ENCODE measurements at places on chromosomes 4 and X. TPM values are rescaled to one million over a fixed set of nuclear protein-coding genes. Genes with fewer than 3 reads are reported as not detected.

Gene CYTL1
- total RNA-seq = not detected

DNA sequence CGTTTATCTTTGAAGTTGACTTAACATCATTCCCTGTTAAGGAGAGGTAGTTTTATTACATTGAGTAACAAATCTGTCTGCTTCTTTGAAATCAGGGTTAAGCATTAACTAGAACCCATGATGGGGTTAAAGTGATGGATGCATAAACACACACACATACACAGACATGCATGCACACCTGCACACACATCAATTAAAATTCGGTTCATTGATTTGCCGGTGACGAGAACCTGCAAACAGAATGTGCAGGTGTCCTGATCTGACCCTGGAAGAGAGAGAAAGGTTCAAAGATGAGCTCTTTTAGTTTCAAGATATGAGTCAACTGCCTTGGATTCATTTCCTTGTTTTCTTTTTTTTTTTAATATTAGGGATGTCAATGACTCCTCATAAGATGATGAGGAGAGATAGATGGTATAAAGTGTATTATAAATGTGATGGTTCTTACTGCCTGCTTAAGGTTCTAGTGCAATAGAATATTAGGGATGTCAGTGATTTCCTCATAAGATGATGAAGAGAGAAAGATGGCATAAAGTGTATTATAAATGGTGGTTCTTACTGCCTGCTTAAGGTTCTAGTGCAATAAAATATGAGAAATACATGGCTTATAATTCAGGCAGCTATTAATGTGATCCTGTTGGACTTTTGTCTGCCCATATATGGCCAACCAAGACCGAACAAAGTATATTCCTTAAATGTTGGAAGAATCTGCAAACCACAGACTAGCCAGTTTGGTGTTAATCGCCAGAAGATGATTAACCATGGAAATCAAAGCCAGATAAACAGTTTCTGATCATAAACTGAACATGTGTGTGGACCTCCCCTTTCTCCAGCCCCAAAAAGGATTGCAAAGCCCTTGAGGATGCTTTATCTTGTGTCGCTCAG lies 14.1 kb upstream of the CD99 start:
- H3K36me3 ChIP-seq = no peaks in the 10 kb centered on the region
- no peaks in the 10 kb centered on the region for H3K27me3 ChIP-seq
- H3K4me3 ChIP-seq = peak overlapping the region; percentile 85
- no peak for DNase-seq

DNA sequence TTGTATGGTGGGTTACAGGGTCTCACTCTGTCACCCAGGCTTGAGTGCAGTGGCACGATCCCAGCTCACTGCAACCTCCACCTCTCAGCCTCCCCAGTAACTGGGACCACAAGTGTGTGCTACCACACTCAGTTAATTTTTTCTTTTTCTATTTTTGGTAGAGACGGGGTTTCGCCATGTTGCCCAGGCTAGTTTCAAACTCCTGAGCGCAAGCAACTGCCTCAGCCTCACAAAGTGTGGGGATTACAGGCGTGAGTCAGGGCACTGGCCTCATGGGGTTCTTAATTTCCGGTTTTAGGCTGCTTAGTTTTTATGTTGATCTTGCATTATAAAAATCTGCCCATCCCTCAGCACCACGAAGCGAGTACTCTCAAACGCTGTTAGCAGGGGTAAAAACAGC lies 6.7 kb downstream of the BCAP31 start:
- H3K36me3 ChIP-seq = peaks cover 6% of the 10 kb centered on the region
- peaks cover 6% of the 10 kb centered on the region for H3K4me1 ChIP-seq
- H3K27ac ChIP-seq = no peak overlapping the region
- no peak for DNase-seq
- no peaks in the 10 kb centered on the region for H3K27me3 ChIP-seq

DNA sequence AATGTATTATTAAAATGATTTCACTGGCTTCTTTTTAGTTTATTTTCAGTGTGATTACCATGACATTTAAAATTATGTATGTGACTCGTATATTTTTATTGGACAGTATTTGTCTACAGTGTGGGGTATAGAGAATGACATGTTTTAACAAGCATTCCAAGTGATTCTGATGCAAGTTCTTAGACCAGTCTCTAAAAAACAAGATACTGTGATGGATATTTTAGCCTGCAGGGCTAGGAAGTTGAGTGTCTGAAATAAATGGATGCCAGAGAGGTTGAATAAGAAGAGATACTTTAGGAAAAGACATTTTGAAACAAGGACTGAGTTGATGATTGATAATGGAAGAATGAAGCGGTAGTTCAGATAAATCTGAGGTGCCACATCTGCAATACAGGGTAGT lies 3.5 kb upstream of the MAD2L1 start:
- peak; percentile 39 for DNase-seq
- H3K27ac ChIP-seq = peak overlapping the region; percentile 48
- H3K36me3 ChIP-seq = no peaks in the 10 kb centered on the region
- peak overlapping the region; percentile 2 for H3K4me3 ChIP-seq
- H3K4me1 ChIP-seq = peaks cover 39% of the 10 kb centered on the region

DNA sequence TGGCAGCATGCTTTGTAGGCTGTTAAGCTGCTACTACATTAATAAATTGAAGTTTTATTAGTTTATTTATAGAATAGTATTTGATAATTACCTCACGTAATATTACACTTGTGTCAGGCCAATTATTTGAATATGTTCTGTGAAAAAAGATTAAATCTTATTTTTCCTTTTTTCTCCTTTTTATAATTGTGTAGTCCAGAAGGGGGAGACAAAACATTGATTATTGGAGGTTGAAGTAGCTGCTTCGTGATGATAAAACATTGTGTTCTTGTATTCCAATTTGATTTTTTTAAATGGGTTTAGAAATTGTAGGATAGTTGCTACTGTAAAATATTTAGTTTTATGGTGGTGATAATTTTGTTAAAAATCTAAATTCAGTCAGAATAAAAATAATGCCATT lies 85.7 kb downstream of the DIAPH2 start:
- peak; percentile 0 for DNase-seq
- H3K36me3 ChIP-seq = no peaks in the 10 kb centered on the region
- peaks cover 8% of the 10 kb centered on the region for H3K4me1 ChIP-seq
- H3K4me3 ChIP-seq = no peak overlapping the region

GRCh38 chr4:14602206-14602605 lies 400.1 kb upstream of the CPEB2 start:
- H3K4me1 ChIP-seq = no peaks in the 10 kb centered on the region
- H3K27ac ChIP-seq = no peak overlapping the region
- no peak for DNase-seq
- no peak overlapping the region for H3K4me3 ChIP-seq

Gene RIBC1
- total RNA-seq = 0.31 TPM

Gene SLIT2
- 142 TPM for total RNA-seq

DNA sequence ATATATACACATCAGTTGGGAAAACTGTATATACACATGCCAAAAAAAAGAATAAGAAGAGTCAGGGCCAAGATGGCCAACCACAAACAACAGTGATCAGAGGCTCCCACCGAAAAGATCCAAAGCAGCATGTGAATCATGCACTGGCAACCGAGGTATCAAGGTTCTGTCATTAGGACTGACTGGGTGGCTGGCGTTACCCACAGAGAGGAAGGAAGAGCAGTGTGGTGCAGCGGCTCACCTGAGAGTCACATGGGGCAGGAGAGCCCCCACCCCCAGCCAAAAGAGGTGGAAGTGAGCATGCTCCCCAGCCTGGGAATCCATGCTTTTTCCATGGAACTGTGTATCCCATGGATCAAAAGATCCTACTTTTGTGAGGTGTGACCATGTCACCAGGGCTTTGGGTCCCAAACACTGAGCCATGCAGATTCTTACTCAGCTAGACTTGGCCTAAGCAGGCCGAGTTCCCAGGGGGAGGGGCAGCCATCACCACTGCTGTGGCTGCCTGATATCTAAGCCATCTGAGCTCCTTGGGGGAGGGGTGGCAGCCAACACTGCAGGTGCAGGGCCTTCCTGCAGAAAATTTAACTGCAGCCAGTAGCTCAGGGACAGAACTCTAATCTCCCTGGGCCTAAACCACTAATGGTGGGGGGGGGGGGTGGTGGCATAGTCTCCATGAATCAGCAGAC lies 52.8 kb downstream of the P2RY10 start:
- no peak for DNase-seq
- no peaks in the 10 kb centered on the region for H3K4me1 ChIP-seq
- H3K4me3 ChIP-seq = no peak overlapping the region
- no peaks in the 10 kb centered on the region for H3K36me3 ChIP-seq

DNA sequence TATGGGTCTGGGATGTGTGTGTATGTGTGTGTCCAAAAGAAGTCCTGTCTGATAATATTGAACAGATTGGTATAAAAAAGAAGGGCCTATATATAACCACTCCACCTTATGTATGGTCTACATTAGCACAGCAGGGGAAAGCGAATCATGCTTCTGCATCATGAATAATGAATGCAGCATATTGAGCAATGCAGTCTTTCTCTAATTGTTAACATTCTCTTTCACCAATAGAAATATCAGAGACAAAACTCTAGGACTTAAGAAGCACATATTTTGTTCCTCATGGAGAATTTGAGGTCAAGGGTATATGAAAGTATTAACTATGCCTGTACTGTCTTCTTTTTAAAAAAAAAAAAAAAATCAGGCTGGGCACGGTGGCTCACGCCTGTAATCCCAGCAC lies 264.3 kb upstream of the NOCT start:
- H3K27me3 ChIP-seq = peaks cover 3% of the 10 kb centered on the region
- H3K4me3 ChIP-seq = no peak overlapping the region
- no peaks in the 10 kb centered on the region for H3K4me1 ChIP-seq
- H3K27ac ChIP-seq = no peak overlapping the region
- no peak for DNase-seq
- no peaks in the 10 kb centered on the region for H3K36me3 ChIP-seq

Gene DNAAF6
- not detected for total RNA-seq

GRCh38 chr4:48032721-48033120 lies 16.1 kb downstream of the NIPAL1 start:
- H3K27ac ChIP-seq = no peak overlapping the region
- DNase-seq = no peak
- no peak overlapping the region for H3K4me3 ChIP-seq
- peaks cover 5% of the 10 kb centered on the region for H3K27me3 ChIP-seq
- H3K4me1 ChIP-seq = peaks cover 16% of the 10 kb centered on the region
- no peaks in the 10 kb centered on the region for H3K36me3 ChIP-seq

DNA sequence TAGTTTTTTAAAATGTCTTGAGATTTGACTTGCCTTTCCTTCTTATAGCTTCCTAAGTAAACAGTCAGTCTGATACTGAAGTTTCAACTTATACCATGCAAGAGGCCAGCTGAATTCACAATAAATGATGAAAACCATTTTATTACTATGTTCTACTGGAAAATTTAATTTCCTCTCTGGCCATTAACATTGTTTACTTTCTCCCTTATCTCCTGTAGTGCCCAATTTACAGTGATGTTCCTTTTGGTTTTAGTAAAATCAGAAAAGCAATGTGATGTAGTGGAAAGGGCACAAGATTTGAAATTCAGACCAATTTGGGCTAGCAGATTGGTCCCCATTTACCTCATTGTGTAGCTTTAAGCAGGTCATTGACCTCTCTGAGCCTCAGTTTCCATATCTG lies 54.2 kb downstream of the SLC9A6 start:
- peaks cover 9% of the 10 kb centered on the region for H3K36me3 ChIP-seq
- H3K4me1 ChIP-seq = peaks cover 13% of the 10 kb centered on the region
- DNase-seq = no peak

DNA sequence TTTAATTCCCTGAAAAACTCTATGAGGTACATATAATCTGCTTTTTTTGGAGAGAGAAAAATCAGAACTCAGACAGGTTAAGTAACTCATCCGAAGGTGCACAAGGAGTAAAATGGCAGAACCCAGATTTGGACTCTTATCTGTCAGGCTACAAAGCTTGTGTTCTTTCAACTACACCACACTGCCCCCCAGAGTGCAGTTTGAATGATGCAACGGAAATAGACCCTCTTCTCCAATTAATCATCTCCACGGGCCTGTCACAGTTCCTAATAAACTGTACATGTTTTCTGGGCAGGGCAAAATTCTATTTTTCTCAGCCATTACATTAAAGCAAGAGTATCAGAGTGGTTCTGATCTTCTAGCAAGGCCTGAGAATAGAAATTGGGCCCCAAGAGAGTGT lies 35.3 kb upstream of the DCX start:
- H3K4me1 ChIP-seq = no peaks in the 10 kb centered on the region
- H3K36me3 ChIP-seq = no peaks in the 10 kb centered on the region
- DNase-seq = no peak
- H3K27ac ChIP-seq = no peak overlapping the region
- no peak overlapping the region for H3K4me3 ChIP-seq

Data from HFFc6 (cell line).